ENCODE measurements at places on chromosomes 6 and 20. TPM values are rescaled to one million over a fixed set of nuclear protein-coding genes. Genes with fewer than 3 reads are reported as not detected.

Gene SFT2D1
- total RNA-seq: 49.7 TPM

Gene ERVFRD-1
- 0.18 TPM for total RNA-seq

Gene AGPAT4
- 20.2 TPM for total RNA-seq

Gene MAFB
- 17.3 TPM for total RNA-seq

Gene NR2E1
- total RNA-seq: 0.18 TPM

Gene KHDC1L
- total RNA-seq: not detected

Gene DEFB124
- total RNA-seq: 3.3 TPM

Gene FNDC1
- total RNA-seq: 0.26 TPM

Gene OSER1
- 24.4 TPM for total RNA-seq

Gene BAG2
- 17.0 TPM for total RNA-seq

Gene TGM3
- not detected for total RNA-seq

Gene PROKR2
- total RNA-seq: not detected

Gene SNX3
- 150 TPM for total RNA-seq

Gene CDSN
- not detected for total RNA-seq

Gene TRIM38
- total RNA-seq: 20.2 TPM

Gene ESR1
- total RNA-seq: 9.6 TPM

Gene SAMD10
- 17.4 TPM for total RNA-seq

Gene ANKRD66
- total RNA-seq: not detected

Gene KCNK17
- not detected for total RNA-seq

Gene INSM1
- total RNA-seq: not detected

Gene C6orf58
- total RNA-seq: 0.55 TPM

Gene F13A1
- total RNA-seq: 61.0 TPM

Gene CPNE5
- 3.6 TPM for total RNA-seq

Gene HEY2
- total RNA-seq: 2.0 TPM

Gene FUT9
- total RNA-seq: 6.7 TPM

Gene POU3F2
- total RNA-seq: not detected

Gene EDN3
- 0.16 TPM for total RNA-seq

Gene PRSS35
- total RNA-seq: 0.44 TPM

Gene HLA-DMB
- 31.0 TPM for total RNA-seq

Gene C6orf15
- not detected for total RNA-seq

Gene HLA-DOA
- total RNA-seq: 25.6 TPM

Gene TCP11
- not detected for total RNA-seq

Gene COL11A2
- total RNA-seq: 0.96 TPM

Gene COQ3
- total RNA-seq: 10.9 TPM

Gene ADGRG6
- total RNA-seq: 145 TPM

Gene GSTA4
- total RNA-seq: 12.2 TPM

Gene LGSN
- total RNA-seq: not detected

Gene C4B
- total RNA-seq: 152 TPM

Gene TBC1D32
- total RNA-seq: 23.2 TPM

Gene CST4
- total RNA-seq: not detected

Gene TGM2
- 143 TPM for total RNA-seq

Gene SAMD5
- 4.8 TPM for total RNA-seq

Gene TBXT
- total RNA-seq: not detected

Gene RNF182
- 0.89 TPM for total RNA-seq
